ENCODE measurements at places on chromosomes 16 and 17.

DNA sequence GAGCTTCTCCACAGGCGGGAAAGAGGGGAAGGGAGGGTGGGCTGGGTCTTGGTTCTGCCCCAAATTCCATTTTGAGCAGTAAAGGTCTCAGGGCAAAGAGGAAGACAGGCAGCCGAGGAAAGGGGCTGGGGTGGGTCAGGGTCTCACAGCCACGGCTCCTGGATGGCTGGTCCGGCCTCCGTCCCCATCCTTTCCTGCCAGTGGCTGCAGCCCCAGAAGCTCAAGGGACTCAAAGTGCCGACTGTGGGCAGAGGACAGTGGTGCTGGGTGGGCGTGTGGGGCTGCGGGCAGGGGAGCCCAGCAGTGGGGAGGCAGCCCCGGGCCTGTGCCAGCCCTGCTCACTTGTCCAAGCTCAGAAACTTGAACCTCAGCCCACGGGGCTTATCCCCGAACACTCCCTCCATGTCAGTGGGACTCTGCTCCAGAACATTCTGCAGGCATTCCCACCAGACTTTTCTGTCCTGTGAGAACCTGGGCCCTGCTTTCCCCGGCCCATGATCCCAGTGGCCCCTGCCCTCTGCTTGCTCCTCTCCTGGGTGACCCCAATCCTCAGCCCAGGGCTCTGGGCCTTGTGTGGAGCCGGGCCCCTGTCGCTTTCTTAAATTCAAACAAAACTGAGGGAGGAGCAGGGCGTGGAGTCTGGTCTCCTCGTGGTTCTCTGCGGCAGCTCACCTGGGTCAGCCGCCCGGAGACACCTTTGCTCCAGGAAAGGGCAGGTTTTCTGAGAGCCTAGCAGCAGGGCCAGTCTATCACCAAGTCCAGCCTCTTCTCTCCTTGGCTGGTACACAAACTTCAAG, 117.8 kb upstream of the METRNL start:
- no peak for DNase-seq

DNA sequence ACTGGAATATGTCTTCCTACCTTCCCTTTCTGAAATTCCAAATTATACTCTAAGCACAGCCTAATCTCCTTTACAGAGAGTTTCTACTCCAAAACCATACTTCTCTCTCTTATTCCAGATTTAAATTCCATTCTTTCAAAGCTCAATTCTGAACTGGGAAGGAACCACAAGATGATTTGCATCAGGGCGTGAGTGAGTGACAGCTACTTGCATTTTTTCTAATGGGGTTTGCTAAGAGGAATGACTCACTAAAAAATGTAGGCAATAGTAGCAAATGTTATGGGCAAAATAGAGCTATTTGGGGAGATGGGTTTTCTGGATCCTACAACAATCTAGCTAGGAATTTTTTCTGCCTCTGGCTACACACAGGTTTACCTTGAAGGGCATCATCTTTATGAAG, 244.6 kb upstream of the PSMD7 start:
- no peak for DNase-seq

GRCh38 chr17:70295329-70295728, 126.0 kb downstream of the KCNJ2 start:
- DNase-seq, result no peak

- no peak for DNase-seq
Measured at GRCh38 chr16:57639172-57639887, 10.9 kb downstream of the ADGRG1 start.

DNA sequence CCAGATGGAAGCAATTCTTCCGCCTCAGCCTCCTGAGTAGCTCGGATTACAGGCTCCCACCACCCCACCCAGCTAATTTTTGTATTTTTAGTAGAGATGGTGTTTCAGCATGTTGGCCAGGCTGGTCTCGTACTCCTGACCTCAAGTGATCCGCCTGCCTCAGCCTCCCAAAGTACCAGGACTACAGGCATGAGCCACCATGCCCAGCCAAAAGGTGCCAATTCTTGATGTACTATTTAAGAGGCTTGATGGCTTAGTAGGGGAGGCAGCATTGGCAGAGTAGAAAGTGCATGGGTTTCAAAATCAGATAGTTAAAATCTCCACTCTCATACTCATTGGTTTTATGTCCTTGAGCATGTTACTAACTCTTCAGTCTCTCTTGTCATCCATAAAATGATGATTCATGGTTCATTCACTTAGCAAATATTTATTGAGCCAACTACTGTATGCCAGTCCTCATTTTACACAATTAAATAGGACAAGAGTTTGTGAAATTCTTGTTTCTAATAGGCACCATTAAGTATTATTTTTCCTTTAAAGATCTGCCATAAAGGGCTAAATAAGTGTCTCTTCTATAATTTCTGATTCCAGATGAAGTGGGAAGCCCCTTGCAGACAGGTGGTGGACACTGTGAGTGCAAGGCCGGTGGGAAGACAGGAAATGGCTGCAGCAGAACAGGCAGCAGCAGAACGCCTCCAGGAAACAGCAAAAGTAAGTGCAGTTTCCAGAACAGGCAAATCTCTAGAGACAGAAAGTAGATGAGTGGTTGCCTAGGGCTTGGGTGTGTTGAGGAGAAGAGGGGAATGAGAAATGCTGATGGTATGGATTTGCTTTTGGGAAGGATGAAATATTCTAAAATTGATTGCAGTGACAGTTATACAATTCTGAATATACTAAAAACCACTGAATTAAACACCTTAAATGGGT, 8.2 kb upstream of the RPL27 start:
- no peak for DNase-seq

GRCh38 chr16:87604634-87605111, 2.4 kb downstream of the JPH3 start:
- DNase-seq, result no peak

All from CD4-positive, alpha-beta T cell treated with Interleukin-12 subunit alpha and Interleukin-12 subunit beta, for 1 hour (primary cell).